ENCODE measurements at places on chromosomes 11 and 22.

DNA sequence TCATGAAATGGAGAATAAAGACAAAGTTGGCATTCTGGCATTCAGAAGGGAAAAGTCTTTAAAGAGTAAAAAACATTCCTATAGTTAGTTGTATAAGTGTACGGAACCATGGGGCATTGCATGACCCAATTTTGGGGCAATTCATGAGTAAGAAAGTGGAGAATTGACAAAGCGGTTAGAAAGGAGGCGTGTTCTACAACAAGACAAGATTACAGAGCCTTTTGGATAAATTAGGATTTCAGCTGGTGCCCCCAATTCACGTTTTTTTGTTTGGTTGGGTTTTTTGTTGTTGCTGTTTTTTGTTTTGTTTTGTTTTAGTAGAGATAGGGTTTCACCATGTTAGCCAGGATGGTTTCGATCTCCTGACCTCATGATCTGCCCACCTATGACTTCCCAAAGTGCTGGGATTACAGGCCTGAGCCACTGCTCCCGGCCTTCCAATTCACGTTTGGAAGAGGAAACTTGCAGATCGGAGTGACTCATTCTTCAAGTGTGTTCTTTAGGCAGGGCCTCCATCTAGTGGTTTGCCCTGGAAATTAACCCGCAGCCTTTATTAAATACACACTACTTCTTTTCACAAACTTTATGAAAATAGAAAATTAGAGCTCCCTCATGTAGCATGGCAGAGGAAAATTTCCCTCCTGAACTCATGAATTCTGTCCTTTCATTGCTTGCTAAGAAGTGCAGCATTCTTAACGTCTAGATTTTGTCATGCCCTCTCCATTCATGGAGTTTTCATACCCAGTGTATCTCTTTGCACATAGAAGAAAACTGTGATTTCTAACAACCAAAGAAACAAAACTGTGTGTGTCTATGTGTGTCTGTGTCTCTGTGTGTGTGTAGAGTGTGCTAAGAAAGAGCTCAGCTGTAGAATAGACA, 118.1 kb downstream of the BBOX1 start:
- DNase-seq, result peak; percentile 70

GRCh38 chr11:73976451-73977151, 6.0 kb downstream of the UCP2 start:
- DNase-seq, result no peak

GRCh38 chr11:19524171-19524671, 188.4 kb upstream of the NAV2 start:
- no peak for DNase-seq

- DNase-seq, result no peak
Observed at GRCh38 chr11:125384825-125385224, 111.2 kb downstream of the FEZ1 start.

GRCh38 chr11:115075356-115075755, 397.0 kb downstream of the NXPE2 start:
- DNase-seq, result no peak

GRCh38 chr11:57057561-57057960, 68.8 kb downstream of the OR5AK2 start:
- DNase-seq, result no peak

DNA sequence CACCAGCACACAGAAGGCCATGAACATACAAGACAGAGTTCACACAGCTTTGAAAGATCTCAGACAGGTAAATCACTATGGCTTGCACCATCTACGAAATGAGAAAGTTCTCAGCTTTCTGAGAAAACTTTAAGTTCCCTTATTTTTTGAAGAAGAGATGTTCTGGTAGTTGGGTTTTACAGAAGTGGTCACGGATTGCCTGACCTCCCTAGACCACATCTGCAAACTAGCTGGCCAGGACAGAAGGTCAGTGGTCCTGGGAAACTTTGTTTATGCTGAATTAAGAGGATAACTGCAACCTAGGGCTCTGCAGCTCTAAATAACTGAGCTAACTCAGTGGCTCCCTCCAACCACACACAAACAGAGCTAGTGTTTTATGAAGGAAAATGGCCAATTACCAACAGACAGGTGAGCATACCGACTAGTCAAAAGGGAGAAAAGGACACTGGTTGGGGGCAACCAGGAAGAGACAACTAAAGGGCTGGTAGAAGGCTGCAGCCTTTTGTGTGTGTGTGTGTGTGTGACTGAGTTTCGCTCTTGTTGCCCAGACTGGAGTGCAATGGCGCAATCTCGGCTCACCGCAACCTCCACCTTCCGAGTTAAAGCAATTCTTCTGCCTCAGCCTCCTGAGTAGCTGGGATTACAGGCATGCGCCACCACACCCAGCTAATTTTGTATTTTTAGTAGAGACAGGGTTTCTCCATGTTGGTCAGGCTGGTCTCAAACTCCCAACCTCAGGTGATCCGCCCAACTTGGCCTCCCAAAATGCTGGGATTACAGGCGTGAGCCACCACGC, 8.5 kb upstream of the SCN2B start:
- DNase-seq, result no peak

- DNase-seq, result no peak
Observed at GRCh38 chr11:68753300-68753699, 2.0 kb upstream of the TESMIN start.

DNA sequence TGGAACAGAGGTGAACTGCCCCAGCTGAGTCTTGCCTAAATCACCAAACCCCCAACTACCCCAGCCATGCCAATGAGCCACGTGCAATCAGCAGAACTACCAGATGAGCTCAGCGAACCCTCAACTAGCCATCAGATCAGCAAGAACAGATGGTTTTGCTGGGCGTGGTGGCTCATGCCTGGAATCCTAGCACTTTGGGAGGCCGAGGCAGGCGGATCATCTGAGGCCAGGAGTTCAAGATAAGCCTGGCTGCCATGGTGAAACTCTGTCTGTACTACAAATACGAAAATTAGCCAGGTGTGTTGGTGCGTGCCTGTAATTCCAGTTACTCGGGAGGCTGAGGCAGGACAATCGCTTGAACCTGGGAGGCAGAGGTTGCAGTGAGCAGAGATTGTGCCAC, 374.3 kb downstream of the NXPE2 start:
- DNase-seq, result no peak

DNA sequence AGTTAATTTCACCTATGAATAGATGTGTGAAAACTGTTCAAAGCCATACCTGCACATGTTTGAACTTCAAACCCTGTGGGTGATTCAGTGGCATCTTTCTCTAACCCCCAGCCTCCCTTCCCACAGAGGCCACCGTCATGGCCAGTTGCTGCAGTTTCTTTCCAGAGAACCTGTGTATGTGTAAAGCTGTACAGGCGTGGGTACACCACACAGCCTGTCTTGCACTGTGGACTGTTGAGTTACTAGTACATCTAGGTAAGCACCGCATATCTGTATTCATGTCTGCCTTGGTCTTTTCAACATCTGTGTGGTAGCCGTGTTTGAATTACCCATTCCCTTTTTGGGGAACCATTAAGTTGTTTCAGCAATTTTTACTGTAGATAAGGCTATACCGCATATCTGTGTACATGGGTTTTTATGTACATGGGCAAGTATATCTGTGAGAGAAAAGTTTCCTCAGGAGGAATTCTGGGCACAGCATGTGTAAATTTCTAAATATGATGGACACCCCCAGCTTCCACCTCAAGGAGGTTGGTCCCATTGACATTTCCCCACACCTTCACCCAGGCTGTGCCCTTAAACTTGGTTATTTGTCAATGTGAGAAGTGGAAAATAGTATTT, 13.9 kb downstream of the NEAT1 start:
- DNase-seq, result no peak

GRCh38 chr11:108559340-108559739, 34.2 kb downstream of the EXPH5 start:
- DNase-seq, result no peak

GRCh38 chr11:17652556-17652955, 66.8 kb upstream of the MYOD1 start:
- DNase-seq, result no peak

DNA sequence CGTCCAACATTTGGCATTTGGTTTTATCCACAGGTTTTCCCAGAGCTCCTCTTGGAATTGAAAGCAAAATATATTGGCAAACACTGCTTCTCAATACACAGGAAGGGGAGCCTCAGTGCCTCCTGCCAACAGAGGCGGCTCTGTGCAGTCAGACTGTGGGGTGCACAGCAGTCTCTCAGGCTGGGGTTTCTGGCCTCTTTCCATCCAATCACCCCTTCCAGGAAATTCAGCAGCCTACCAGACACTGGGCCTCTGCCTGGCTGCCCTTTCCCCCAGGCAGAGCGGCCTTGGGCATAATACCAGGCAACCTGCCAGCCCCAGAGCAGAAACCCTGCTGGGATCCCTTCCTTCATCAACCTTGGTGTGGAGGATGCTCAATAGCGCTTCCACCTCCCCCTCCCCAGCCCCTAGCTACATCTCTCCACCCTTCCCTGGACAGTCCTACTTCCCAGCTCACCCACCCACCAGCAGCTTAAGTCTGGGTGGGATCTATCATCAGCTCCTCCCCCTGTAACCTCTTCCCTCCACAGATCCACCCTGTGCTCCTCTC, 17.8 kb upstream of the RAPSN start:
- peak; percentile 41 for DNase-seq

DNA sequence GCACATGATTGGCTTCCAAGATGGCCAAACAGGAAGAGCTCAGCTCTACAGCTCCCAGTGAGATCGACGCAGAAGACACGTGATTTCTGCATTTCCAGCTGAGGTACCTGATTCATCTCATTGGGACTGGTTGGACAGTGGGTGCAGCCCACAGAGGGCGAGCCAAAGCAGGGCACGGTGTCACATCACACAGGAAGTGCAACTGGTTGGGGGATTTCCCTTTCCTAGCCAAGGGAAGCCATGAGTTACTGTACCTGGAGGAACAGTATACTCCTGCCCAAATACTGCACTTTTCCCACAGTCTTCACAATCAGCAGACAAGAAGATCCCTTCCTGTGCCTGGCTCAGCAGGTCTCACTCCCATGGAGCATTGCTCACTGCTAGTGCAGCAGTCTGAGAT, 131.2 kb downstream of the DLG2 start:
- no peak for DNase-seq

DNA sequence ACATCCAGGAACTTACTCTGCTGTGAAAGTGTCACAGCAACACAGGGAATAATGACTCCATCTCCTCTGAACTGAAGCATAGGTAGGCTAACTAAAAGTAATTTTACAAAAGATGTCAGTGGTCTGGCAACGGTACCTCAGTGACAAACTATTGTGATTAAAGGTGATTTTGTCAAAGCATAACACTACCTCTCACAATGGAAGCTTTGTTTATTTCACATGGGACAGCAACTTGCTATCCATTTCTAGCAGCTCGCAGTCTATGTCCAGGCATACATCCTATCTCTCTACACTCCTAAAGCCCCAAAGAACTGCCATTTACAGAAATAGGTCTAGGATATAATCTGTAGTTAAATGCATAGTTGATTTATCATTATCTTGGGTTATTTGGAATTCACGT, 163.0 kb downstream of the KIRREL3 start:
- no peak for DNase-seq

Data from neural progenitor cell (in vitro differentiated cells).